Muscle of back (tissue), 13 donors: ENCODE measurements at places on chromosomes 5 and 9. TPM values are rescaled to one million over a fixed set of nuclear protein-coding genes. Genes with fewer than 3 reads are reported as not detected.

- no peak for DNase-seq
These were observed 69.4 kb downstream of the TRPC7 start for GRCh38 chr5:136295914-136296313.

DNA sequence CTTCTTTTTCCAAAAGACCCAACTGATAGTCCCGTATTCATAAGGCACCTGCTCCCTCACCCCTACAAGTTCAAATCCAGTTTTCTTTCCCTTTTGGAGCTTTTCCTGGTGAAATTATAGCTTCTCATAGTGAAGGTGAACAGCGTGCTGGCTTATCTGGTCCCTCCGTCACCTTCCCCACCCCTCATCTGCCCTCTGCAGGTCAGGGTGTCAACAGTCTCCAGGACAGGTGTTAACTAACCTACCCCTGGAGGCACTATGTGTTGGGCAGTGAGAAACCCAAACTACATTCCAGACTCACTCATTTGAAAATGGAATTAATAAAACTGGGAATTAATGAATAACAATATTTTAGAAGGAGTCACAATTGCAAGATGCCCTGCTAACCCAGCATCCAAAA, 109.0 kb upstream of the TAS2R1 start:
- no peak for DNase-seq

GRCh38 chr5:72245546-72245945, 74.5 kb downstream of the MRPS27 start:
- no peak for DNase-seq

GRCh38 chr5:20575571-20575970, 587.6 kb upstream of the CDH18 start:
- DNase-seq, result peak; percentile 32

DNA sequence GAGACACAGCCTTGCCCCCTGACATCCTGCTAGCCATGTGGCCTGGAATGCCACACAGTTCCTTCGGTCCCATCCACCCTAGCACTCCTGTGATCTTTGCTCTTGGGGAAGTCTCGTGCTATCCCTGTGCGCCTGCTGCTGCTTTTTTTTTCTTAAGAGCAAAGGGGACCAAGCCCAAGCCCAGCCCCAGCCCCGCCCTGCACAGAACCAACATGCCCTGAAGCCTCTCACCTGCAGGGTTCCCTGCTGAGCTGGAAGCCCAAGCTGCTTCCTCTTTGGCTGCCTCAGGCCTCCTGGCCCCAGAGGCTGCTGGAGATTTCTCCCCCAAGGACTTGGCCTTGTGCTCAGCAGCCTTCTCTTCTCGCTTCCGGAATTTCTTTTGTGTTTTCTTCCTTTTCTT, 1.8 kb downstream of the SURF6 start:
- no peak for DNase-seq

The FOXD4L6 gene
- polyA plus RNA-seq, result not detected
